Stimulated activated CD4-positive, alpha-beta T cell treated with anti-CD3 and anti-CD28 coated beads, Interleukin-1b, Interleukin-23, amount 100 ng/mL, for 1 hour (primary cell): ENCODE measurements at places on chromosomes 5 and 9.

GRCh38 chr5:169139480-169140050 is 161.4 kb downstream of the SLIT3 start:
- no peak for DNase-seq

DNA sequence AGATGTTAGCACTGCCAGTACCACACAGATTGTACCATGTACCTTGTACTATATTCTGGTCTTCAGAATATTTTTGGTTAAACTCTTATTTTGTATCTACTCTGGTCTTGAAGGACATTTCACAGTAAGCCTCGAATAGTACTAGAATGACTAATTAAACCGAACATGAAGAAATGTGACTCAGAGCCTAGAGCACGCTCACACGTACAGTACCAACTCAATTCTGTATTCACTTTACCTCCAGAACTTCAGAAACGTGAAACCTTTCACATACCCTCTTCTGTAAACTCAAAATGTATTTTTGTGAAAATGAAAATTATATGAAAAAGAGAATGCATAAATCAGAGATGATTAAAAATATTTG is 112.8 kb downstream of the MVB12B start:
- DNase-seq = no peak

DNA sequence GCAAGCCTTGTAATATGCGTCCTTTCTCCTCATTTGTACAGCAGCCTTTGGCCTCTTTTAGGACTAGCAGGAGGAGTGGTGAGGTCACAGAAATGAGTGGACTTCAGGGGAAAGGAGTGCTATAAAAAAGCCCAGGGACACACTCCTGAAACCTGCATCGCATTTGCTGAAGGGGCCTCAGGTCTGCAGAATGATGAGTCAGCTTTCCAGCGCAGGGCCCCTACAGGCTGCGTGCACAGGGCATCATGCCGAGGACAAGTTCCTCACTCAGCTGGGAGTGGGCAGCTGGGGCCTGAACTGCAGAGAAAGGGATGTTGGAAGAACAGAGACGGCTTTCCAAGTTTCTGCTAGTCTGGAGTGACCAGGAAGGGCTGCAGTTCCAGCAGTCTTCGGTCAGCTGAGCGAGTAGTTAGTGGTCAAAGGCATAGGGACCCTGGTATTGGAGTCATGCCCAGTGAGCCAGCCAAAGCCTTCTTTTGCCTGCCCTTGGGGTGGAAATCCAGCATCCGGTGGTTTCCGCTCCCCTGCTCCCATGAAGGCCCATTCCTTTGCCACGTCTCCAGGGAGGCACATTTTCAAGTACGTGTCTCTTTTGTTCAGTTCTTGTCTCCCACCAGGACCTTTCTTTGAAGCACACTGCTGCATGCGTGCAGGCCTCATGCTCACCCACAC is 17.3 kb upstream of the CFAP157 start:
- DNase-seq = no peak

GRCh38 chr9:130766021-130766926 is 68.8 kb upstream of the ABL1 start:
- DNase-seq = no peak

GRCh38 chr5:38284384-38284783 is 26.0 kb downstream of the EGFLAM start:
- DNase-seq = no peak

GRCh38 chr5:854966-855743 is 4.4 kb upstream of the ZDHHC11 start:
- no peak for DNase-seq

DNA sequence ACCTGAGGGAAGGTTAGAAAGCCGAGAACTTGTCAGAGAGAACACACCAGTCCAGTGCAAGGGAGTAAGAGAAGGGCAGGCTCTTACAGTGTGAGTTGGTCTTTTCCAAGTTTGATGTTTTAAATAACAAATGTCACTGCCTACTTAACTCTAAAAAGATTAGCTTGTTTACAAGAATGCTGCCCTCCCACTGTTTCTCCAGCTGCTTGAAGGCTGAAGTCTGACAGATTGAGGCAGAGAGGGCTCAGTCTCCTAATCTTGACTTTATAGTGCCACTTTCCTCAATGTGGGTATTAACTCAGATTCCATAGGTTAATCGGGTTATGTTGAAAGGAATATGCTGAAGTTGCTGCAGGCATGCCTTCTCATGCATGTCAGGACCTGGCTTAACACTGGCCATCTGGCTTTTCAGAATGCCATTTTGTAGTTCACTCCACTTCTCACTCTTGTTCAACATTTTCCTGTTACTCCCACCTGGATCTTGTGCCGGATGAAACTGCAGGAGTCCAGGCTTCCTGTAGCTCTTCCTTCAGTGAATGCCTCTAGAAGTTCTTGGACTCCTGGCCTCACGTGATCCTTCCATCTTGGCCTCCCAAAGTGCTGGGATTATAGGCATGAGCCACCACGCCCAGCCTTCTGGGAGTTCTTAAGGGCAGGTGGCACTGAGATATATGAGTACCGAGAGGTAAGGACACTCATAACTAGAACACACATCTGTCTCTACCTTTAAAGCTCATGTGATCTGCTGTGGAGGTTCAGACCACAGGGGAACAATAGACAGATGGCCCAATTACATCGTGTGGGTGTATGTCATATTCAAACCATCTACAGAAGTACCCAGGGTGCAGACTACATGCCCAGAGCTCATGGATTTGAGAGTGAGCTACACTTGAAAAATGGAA is 249.7 kb downstream of the ARHGAP26 start:
- DNase-seq = no peak

DNA sequence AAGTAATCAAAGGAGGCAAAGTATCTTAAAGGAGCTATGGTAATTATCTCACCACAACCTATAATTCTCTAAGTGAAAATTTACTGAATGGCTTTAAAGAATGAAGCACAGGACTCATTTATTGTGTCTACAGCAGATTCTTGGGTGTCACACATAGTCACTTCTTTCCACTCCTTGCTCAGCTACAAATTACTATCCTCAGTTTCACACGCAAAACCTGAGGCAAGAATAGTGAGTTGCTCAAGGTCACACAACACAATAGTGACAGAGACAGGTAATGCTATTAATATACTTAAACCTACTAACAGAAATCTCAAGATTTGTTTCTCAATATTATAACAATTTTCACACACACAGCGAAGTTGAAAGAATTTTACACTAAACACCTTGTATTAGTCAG is 120.9 kb upstream of the STK32A start:
- DNase-seq = no peak

DNA sequence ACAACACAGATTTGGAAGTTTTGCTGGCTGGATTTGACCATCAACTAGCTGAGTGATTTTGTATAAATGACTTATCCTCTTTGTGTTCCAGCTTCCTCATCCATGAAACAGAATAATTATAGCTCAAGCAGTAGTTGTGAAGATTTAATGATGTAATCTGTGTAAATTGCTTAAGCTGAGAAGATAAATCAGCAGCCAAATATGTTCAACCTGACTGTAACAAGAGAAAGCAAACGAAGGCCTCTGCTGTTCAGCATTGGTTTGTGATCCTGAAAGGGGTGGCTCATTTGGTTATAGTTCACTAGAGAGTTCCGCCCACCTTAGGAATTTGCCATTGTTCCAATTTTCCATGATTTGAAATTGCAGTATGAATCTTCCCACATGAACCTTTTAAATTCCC is 75.7 kb upstream of the CCDC112 start:
- DNase-seq = no peak

DNA sequence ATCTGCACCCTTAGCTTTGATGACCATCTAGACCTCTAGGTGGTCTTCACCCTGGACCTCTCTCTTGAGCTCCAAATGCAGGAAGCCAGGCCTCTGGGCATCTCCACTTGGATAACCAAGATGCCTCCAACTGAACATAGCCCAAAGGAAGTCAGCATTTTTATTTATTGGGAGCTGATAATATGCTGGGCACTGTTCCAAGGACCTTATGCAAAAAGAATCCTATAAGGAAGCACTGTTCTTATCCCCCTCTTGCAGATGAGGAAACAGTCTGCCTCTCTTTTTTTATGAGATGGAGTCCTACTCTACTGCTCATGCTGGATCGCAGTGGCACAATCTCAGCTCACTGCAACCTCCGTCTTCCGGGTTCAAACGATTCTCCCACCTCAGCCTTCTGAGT is 219.9 kb downstream of the CDK5RAP2 start:
- no peak for DNase-seq

- DNase-seq = no peak
Measured at GRCh38 chr5:153714798-153715197, 224.3 kb downstream of the GRIA1 start.

GRCh38 chr5:131285703-131286399 is 22.0 kb downstream of the CDC42SE2 start:
- DNase-seq = no peak

GRCh38 chr5:126359884-126360283 is 63.3 kb upstream of the GRAMD2B start:
- DNase-seq = no peak

DNA sequence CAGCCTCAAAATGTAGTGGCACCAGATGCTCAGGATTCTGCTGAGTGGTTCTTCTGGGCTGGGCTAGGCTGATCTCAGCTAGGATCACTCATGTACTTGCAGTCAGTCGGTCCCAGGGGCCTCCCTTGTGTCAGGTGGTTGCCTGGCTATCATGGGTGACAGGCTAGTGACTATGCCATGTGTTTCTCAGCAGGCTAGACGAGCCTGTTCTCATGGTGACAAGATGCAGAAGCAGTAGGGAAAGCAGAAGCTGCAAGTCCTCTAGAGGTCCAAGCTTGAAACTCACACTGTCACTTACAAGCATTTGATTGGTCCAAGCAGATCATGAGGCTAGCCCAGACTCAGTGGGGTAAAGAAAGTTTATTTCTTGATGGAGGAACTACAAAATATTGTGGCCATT is 15.2 kb upstream of the KCNMB1 start:
- no peak for DNase-seq

GRCh38 chr5:62029303-62029702 is 276.7 kb upstream of the KIF2A start:
- no peak for DNase-seq

GRCh38 chr5:63351164-63351563 is 611.1 kb downstream of the HTR1A start:
- no peak for DNase-seq

DNA sequence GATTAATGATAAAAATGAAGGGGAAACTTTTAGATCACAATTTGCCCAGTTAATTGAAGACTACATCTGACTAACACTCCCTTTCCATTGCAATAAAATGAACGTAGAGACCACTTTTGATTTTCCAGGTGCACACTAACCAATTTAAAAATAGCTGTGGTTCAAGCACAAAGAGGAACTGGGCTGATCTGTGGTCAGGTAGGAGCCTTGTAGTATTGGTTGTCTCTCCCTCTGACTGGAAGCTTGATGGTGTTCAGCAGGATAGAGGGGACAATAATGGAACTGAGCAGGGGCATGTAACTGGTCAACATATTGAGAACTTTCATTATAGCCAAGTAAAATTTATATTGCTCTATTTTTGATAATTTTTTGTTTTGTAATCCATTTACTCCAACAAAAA is 886.8 kb upstream of the SEMA6A start:
- no peak for DNase-seq

DNA sequence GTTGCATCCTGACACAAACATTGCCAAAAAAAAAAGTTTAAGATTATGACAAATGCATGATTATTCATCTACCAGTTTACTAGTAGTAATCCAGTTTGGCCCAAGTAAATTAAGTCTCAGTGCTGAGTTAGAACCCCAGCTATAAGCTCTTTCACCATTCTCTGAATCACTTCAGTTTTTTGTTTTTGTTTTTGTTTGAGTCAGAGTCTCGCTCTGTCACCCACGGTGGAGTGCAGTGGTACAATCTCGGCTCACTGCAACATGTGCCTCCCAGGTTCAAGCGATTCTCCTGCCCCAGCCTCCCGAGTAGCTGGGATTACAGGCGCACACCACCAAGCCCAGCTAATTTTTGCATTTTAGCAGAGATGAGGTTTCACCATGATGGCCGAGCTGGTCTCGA is 1.5 kb upstream of the PCYOX1L start:
- DNase-seq = no peak

- DNase-seq = no peak
Measured at GRCh38 chr5:23332650-23333251, 174.7 kb upstream of the PRDM9 start.
